ENCODE measurements at places on chromosomes 5 and 9. TPM values are rescaled to one million over a fixed set of nuclear protein-coding genes. Genes with fewer than 3 reads are reported as not detected.

- DNase-seq: no peak
Measured at GRCh38 chr5:107385708-107386107, 285.0 kb downstream of the EFNA5 start.

DNA sequence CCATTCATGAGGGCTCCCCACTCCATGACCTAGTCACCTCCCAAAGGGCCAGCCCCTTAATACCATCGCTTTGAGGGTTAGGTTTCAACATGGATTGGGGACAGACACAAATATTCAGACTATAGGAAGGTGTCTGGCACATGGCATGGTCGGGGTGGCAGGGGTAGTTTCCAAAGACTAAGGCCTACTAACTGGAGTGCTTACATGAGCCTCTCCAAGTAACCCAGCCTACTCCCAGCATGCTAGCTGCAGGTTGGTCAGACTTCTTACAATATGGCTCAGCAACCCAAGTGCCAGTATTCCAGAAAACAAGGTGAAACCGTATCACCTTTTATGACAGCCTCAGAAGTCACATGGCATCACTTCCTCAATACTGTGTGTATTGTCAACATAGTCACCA is 19.9 kb upstream of the OTULINL start:
- DNase-seq: no peak

DNA sequence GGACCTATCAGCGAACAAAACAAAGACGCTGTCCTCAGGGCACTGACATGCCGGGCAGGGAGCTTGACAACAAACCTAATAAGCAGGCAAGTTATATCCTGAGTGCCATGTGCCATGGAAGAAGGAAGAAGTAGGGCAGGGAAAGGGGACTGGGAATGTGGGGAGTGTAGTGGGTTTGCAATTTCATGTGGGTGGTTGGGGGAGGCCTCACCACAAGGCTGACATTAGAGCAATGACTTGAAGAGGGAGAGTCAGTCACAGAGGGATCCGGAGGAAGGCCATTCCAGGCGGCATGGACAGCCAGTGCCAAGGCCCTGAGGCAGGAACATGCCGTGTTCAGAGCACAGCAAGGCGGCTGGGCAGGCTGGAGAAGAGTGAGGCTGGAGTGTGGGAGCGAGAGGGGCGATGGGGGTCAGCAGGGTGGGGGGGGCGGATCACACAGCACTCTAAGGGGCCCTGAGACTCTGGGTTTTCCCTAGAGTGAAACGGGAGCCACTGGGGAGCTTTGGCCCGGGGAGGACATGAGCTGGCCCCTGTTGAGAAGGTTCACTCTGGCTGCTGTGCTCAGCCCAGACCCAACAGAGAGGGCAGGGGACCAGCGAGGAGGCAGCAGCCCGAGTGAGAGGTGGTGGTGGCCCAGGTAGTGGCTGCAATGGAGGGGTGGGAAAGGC is 86.3 kb downstream of the STK10 start:
- DNase-seq: no peak

DNA sequence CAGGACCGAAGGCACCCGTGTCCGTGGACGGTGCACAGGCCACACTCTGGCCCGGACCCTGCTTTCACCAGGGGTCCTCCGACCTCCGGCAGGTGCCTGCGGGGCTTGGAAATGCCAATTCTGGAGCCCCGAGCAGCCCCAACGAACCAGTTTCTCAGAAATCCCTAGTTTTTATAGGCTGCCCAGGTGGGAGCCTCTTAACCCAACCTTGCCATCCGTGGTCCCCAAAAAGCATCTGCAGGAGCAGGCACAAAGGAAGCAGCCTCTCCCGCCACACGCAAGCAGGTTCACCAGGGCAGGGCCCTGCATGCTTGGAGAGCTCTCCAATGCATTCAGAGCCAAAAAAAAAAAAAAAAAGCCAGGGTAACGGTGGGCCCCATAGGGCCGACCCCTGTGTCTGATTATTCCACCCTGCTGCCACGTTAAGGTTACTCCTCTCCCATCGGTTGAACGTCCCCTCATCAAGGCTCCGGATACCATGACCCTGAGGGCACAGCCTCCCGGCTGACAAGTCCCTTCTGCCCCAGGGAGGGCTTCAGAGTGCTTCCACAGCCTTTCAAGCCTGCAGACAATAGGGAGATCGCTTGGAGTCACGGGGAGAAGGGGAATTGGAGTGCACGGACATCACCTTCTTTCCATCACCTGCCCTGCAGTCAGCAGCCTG is 796 bp upstream of the TPRN start:
- no peak for DNase-seq

DNA sequence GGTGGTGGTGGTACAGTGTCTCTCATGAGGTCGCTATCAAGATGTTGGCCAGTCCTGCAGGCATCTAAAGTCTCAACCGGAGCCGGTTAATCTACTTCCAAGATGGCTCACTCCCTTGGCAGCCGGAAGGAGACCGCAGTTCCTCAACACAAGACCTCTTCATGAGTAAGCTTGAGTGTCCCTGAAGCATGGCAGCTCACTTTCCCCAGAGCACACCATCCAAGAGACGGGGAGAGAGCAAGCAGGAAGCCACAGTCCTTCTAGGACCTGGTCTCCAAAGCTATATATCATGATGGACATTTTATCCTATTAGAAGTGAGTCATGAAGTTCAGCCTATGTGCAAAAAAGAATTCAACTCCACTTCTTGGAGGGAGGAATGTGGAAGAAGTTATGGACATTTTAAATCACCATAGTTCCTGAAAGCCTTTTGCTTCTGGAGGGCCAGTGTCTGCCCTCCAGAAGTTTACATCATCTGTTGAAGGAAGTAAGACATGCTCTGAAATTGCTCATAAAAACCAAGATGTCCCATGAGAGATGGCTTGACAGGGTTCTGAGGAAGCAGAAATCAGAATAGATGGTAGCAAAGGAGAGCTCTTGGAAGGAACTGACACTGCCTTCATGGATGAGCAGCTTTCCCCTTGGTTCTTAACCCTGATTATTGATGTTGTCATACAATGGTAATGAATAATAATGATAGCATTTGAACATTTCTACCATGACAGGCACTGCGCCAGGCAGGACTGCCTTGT is 21.3 kb downstream of the GALNT10 start:
- no peak for DNase-seq

- no peak for DNase-seq
Measured at GRCh38 chr9:110064803-110065202, 143.2 kb downstream of the C9orf152 start.

- no peak for DNase-seq
Measured at GRCh38 chr5:154485096-154485491, 7.1 kb upstream of the HAND1 start.

GRCh38 chr9:93690618-93691017 is 114.2 kb downstream of the PHF2 start:
- no peak for DNase-seq

DNA sequence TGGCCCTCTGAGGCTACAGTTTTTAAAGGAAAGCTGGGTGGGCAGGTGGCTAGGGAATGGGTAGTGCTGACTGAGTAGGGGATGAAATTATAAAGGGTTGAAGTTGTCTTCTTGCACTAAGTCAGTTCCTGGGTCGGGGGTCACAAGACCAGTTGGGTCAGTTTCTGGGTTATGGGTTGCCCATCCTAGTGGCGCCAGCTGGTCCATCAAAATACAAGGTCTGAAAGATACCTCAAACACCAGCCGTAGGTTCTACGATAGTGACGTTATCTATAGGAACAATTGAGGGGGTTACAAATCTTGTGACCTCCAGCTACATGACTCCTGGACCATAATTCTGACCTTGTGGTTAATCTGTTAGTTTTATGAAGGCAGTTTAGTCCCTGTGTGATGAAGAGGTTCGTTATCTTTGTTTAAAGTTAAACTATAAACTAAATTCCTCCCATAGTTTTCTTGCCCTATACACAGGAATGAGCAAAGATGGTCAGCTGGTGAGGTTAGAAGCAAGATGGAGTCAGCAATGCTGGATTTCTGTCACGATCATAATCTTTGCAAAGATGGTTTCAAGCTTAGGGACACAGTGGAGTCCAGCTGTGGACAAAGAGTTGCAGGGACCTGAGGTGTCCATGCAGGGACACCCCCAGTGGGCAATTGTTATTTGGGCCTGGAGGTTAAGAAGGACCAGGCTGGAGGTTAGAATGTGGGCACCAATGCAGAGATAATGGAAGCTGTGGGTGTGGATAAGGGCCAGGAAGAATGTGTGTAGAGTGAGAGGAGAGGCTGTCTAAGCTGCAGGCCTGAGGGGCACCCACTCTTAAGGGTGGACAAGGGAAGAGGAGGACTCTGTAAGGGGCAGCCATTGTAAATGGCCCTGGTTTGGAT is 14.0 kb upstream of the CREBRF start:
- no peak for DNase-seq

Gene CCL28
- 2.7 TPM for polyA plus RNA-seq

Gene CTXN3
- polyA plus RNA-seq: 0.09 TPM

Gene IL11RA
- polyA plus RNA-seq: 64.0 TPM

Gene MOB3B
- 22.2 TPM for polyA plus RNA-seq

Gene NRG2
- 1.8 TPM for polyA plus RNA-seq

Gene FGF1
- 19.0 TPM for polyA plus RNA-seq

Gene IER5L
- 18.7 TPM for polyA plus RNA-seq

Gene COL27A1
- polyA plus RNA-seq: 43.2 TPM

Gene IRX4
- 0.51 TPM for polyA plus RNA-seq

Gene RNF180
- 10.3 TPM for polyA plus RNA-seq
